ENCODE measurements at places on chromosomes 7 and 10.
A peak's percentile ranks its signal among the peaks of the same experiment; 100 is the strongest.

GRCh38 chr7:37354656-37355131 is 94.0 kb downstream of the ELMO1 start:
- DNase-seq: peak; percentile 26

DNA sequence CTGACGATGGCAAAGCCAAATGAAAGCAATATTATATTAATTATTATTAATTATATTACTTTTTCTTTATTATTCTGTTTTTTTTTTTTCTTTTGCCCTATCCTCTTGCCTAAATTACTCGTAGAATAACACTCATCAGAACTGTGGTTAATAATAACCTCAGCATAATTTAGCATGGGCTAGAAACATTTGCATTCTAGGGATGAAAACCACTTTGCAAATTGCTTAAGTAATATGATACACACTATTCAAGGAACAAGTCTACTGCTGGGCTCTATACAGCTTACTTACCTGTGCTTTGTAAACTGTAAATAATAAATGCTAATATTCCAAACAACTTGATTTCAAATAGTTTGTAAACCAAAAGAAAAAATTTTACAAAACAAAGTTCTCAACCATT is 375.8 kb downstream of the HGF start:
- DNase-seq: no peak

DNA sequence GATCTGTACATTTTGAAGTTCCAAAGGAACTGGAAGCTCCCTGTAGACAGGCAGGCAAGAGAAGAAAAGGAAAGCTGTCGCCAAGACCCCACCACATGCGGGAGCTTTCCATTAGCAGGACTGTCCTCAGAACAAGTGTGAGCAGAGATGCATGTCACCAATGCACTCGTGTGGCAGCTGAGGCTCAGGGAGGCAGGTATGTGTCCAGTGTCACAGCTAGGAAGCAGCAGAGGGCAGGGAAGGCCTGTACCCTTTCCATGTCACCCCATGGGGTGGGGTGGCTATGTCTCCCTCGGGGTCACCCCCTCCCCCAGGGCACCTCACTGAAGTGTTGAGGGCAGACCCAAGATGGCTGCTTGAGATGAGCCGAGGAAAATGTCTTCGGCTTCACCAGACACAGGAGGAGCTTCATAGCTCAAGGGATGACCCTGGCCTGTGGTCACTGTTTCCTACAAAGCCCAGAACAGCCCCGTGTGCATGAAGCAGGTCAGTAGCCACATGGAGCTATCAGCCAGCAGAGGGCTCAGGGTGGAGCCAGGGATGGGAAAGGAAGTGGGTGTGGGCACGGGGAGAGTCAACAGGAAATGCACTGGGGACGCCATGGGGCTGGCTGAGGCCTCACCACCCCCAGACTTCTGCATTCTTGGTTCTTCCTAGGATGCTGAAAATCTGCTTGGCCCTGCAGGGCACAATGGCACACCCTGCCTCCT is 96.6 kb downstream of the FAM53B start:
- DNase-seq: peak; percentile 82

DNA sequence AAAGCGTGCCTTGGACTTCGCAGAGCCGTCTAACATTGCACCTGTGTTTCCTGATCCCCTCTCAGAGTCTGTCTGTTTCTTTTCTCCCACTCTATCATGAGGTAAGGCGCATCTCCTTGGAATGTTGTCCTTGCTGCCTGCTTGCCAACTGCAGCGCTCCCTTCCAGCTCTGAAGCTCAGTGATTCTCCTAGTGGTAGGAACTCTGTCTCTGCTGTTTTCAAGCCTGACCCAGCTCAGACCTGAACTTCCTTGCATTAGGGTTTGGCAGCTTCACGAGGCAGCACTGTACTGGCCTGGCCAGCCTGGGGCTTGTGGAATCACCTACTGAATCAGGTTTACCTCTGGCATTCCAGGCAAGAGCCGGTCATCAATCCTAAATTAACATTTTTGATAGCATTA is 123.9 kb downstream of the CREB5 start:
- DNase-seq: no peak

GRCh38 chr10:23198940-23199767 is 7.0 kb downstream of the PTF1A start:
- no peak for DNase-seq

DNA sequence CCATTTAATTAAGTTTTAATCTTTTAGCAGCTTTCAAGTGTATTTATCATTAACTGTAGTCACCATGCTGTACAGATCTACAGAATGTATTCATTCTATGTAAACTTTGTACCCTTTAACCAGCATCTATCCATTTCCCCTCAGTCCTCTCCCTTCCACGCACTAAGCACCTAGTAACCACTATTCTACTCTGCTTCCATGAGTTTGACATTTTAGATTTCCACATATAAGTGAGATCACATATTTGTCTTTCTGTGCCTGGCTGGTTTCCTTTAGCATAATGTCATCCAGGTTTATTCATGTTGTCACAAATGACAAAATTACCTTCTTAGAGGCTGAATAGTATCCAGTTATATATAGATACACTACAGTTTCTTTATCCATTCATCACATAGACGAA is 79.7 kb downstream of the BTAF1 start:
- no peak for DNase-seq

DNA sequence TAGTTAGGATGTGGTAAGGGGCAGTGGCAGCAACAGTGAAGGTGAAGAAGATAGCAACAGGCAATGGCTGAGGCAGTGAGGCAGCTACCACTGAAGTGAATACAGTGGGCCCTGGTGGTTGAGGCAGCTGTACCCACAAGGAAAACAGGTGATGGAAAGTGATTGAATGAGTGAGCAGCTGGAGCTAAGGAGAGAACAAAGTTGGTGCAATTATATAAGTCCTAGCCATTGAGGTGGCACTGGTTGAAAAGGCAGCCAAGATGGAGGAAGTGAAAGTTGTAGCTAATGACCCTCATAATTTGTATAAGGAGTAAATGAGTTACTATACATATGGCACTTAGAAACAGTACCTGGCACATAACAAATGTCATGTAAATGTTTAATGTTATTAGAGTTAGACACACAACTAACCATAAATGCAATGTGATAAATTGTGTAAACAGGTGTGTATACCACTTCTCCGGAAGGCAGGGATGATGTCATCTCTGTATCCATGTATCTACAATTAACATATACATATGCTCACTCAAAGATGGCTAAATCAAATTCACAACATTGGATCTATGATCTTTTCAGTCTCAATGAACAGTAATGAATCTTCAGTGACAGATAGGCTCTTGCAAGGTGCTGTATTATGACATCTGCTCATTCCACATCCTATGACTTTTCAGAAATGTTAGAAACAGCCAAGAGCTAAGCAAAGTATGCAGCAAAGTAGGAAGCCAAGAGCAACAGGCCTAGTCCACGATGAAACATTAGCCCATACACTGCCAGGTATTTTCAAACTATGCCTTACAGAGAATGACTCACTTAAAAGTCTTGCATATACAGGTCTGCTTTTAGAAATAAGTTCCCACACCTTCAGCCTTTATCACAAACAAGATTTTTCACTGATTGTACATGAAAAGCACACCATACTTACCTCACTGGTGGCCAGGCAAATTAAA is 10.7 kb downstream of the XPNPEP1 start:
- no peak for DNase-seq

GRCh38 chr7:33873518-33873917 is 31.8 kb upstream of the BMPER start:
- DNase-seq: no peak

DNA sequence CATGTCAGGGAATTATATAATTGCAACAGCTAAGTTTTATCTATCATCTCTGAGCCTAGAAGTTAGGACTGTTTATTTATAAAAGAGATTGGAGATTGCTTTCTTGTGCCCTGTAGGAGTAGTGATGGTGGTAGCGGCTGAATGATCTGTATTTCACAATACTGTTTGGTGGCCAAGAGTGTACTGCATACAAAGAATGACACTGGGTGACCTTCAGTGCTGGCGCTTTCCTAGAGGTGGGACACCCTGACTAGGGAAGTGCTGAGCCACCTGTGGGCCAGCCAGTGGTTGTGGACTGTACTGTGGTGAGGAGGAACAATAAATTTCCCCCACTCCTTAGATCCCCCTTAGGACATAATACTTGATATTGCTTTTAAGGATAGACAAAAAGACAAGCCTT is 53.0 kb downstream of the COPG2 start:
- no peak for DNase-seq

DNA sequence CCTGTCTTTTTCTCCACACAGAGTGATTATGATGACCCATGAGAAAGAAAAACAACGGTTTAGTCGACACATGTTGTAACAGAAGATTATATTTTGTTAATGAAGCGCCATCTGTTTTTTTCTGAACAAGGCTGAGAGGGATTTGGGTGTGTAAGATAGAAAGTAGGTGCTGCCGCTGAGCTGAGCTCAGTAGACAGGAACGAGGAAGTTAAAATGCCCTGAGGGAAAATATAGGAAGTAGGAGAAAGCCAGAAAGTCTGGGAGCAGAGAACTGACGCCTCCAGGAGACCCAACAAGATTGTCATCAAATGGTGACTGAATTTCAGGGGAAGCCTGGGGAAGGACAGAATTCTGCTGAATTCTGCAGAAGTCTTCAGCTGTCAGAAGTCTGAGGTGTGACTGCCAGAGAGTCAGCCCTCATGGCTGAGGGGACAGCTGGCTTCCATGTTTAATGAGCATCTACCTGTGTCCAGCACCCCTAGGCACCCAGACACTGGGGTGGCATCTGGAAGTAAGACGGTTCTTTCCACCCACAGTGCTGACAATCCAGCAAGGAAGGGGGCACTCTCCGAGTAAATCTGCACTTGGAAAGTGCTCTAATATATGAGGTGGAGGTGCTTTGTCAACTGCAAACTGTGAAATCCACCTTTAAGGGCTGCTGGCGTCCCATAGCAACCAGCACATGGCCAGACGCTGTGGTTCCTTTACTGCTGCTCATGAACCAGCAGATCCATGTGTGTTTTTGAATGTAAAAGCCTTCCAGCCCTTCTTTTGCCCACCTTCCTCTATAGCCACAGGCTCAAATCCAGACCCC is 12.5 kb upstream of the TSPAN15 start:
- no peak for DNase-seq

DNA sequence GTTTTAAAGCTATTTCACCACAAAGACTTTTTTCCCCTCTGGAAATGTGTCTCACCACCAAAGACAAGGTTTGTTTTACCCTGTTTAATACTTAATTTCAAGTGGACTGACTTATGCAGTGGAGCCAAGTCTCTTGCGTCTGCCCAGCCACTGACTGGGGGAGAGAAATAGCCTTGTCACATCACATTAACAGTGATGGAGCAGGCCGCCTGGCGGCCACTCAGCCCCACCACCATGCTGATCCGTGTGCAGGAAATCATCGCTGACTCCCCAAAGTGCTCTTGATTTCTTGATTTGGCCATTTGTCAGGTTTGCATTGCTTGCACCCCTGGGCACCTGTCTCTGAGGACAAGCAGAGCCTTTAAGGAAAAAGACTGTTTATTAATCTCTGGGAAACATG is 334.1 kb downstream of the GLRX3 start:
- DNase-seq: no peak

GRCh38 chr10:106913348-106913747 is 251.2 kb downstream of the SORCS1 start:
- no peak for DNase-seq

GRCh38 chr7:6398943-6399342 is 48.8 kb downstream of the DAGLB start:
- DNase-seq: no peak

DNA sequence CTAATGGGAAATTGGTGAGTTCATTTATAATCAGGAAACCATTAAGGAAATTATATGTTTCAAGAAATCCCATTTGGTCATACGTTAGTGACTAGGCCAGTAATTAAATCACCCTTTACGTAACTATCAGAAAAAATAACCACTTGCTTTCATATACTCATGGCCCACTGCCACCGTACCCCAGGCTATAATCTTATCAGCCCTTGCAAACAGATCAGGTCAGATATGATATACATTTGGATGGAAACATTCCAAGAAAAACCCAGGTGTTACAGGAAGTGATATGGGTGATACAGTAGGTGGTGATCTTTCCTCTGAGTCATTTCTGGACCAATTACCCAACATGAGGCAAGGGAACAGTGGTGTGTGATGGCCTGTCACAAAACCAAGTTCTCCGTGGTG is 481.0 kb upstream of the SEMA3A start:
- DNase-seq: no peak

- no peak for DNase-seq
Observed at GRCh38 chr7:148347981-148348380, 242.6 kb upstream of the C7orf33 start.

DNA sequence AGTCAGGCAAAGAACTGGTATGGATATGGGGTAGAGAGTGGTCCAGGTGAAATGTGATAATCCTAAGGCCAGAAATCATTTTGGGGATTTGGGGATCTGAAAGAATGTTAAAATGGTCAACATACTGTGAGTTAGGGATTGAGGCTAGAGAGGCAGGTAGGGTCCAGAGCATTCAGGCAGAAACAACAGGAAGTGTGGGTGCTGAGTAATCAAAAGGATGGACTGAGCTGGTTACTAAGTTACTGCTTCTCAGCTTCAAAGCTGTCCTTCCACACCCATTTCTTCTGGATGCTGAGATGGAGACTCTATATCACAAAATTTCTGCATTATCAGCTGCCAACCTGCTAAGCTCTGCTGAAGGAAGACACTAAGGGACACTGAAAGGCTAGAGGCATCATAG is 30.6 kb upstream of the PRKCQ start:
- no peak for DNase-seq
